Fibroblast of skin of right quadriceps (primary cell): ENCODE measurements at places on chromosomes 11 and 22.

DNA sequence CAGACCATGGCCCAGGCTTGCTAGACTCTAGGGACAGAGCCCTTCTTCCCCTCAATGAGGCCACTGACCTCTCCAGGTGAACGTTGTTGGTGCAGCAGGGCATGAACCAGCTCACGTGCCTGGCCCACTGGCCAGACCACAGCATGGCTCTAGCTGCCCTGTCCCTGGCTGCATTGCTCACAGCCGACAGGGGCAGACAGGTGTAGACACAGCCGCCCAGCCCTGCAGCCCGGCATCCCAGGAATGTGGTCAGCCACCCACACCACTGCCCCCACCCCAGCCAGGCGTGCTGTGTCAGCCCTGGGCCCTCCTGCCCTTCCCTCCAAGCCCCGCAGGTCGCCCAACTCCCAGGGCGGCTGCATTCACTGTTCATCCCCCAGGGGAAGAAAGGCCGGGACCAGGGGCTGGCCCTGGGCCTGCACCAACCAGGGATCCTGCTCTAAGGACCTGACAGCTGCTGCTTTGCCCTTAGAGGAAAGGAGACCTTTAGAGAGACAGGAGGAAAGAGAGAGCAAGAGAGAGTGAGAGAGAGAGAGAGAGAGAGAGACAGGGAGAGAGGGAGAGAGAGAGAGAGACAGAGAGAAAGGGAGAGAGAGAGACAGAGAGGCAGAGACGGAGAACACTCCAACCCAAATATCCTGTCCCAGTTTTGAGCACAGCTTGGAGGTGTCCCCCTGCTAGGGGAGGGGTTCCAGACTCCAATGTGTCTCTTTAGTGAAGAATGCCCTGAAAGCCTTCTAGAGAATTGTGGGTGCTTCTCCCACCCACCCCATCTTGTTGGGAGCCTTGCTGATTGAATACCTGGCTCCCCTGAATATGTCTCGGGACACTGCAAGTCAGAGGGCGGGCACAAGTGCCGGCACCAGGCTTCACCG, 44.2 kb upstream of the LINC01488 start:
- no peak for DNase-seq

- DNase-seq: no peak
Observed at GRCh38 chr11:117192401-117192875, 6.7 kb upstream of the TAGLN start.

- no peak for DNase-seq
Observed at GRCh38 chr11:17692931-17693330, 26.4 kb upstream of the MYOD1 start.

GRCh38 chr11:78341841-78342240, 75.8 kb downstream of the GAB2 start:
- DNase-seq: no peak

DNA sequence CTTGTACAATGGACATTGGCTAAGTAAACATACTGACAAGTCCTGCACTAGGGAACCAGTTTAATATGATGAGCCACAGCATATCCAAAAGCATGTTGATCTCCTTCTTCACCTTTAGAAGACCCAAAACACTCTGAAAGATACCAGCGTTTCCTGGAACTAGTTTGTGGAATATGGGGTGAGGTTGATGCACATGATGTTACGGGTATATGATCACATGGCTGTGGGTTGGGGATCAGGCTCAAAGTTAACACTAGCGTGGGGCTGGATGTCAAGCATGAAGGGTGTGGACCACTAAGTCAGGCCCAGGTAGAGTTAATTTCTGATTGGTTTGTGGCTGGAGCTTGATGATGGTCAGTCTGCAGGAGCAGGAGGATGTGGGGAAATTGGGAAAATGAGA, 9.0 kb downstream of the IGLL5 start:
- no peak for DNase-seq

GRCh38 chr22:27795696-27796517, 5.6 kb downstream of the MN1 start:
- no peak for DNase-seq

GRCh38 chr11:96033599-96033998, 109.7 kb upstream of the MTMR2 start:
- DNase-seq: no peak

GRCh38 chr22:29511126-29511862, 31.3 kb downstream of the NEFH start:
- DNase-seq: no peak

DNA sequence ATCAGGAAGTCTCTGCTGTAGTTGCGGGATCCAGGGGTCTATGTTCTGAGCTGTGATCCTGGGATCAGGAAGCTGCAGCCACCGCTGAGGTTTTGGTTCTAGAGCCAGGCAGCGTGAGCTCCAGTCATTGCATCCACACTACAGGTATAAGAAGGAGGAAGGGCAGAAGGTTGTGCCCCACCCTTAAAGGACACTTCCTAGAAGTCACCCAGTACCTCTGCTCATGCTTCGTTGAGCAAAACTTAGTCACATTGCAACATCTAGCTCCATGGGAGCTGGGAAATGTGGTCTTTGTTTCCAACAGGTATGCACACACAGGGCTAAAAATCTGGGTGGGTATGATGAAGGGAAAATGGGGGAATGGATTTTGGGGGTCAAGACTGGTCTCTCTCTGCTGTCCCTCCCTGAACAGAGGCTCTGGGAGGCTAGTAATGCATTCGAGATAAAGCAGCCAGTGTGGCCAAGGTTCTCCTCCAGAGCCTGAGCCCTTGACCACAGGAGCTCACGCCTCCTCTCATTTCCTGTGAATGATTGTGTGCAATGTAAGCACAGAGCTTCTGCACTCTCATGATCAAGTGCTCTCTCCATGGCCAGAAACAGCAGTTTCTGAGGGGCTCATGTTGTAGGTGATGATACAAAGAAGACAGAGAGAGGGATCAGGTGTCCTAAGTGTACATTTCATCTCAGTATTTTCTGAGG, 86.8 kb upstream of the OR4B1 start:
- no peak for DNase-seq

DNA sequence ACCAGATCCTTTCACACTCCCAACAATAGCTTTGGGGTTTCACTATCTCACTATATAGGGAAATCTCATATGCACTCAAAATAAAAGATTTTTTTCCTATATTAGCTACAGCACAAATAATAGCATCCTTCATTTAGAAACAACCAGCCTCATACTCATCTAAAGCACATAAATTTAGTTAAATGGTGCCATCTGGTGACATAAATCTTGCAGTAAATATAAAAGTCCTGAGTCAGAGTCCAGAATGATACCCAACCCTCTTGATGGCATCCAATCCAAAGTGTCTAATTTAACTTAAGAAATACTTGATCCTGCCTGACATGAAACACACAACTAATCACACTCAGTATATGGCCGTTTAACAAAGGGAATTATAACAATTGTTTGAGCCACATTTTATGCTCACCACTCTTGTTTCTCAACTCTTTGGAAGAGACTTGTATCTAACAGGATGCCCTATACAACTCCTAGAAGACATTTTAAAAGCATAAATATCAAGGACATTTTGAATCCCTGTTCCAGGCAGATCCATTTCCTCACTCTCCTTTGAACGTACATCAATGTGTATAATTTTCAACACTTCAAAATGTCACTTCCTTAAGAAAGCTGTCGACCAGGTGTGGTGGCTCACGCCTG, 36.2 kb downstream of the DLG2 start:
- peak; percentile 45 for DNase-seq

DNA sequence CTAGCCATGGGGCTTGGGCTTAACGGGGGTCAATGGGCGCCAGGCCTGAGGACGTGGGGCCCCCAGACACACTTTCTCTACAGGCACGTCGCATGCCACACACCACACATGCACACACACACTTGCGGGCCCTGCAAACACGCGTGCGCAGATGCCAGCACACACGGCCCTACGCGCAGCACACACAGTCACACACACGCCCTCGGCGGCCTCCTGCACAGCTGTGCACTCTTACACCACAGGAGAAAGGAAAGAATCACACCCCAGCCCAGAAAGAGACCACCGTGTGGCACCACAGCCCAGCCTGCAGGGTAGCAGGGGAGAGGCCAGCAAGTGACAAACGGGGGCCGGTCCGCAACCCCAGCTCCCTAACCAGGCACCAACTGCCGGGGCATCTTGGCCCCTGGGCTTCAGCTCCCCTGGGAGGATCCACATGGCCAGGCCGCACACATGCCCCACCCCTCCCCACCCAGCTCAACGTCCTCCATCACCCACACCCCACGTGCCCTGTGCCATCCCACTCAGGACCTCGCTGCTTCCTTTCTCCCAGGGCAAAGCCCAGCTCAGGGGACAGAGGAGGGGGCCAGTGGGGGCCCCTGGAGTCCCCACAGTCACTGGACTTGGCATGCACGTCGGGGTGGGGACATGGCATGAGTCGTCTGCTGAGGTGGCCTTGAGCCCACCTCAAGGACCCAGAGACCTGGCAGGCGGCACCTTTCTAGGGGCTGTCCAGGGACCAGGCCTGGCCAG, 26.3 kb upstream of the TH start:
- DNase-seq: no peak

- DNase-seq: no peak
Observed at GRCh38 chr11:78829146-78829545, 254.5 kb upstream of the NARS2 start.

DNA sequence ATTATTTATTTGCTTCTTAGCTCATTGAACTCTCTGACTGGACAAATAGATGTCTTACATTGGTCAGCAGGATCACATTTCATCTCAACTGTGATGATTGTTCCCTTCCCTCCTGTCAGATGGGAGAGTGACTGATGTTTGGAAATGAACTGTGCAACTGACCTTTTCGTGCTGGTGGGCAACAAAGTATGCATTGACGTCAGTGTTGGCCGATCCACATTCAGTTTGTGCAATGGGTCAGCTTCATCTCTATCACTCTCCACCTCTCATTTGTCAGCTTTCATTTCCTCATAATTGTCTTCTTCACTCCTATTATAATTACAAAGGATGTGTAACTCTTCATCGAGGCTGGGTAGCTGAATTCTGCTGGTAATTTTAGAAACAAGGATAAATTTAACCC, 71.3 kb downstream of the PPP2R1B start:
- DNase-seq: peak; percentile 70

DNA sequence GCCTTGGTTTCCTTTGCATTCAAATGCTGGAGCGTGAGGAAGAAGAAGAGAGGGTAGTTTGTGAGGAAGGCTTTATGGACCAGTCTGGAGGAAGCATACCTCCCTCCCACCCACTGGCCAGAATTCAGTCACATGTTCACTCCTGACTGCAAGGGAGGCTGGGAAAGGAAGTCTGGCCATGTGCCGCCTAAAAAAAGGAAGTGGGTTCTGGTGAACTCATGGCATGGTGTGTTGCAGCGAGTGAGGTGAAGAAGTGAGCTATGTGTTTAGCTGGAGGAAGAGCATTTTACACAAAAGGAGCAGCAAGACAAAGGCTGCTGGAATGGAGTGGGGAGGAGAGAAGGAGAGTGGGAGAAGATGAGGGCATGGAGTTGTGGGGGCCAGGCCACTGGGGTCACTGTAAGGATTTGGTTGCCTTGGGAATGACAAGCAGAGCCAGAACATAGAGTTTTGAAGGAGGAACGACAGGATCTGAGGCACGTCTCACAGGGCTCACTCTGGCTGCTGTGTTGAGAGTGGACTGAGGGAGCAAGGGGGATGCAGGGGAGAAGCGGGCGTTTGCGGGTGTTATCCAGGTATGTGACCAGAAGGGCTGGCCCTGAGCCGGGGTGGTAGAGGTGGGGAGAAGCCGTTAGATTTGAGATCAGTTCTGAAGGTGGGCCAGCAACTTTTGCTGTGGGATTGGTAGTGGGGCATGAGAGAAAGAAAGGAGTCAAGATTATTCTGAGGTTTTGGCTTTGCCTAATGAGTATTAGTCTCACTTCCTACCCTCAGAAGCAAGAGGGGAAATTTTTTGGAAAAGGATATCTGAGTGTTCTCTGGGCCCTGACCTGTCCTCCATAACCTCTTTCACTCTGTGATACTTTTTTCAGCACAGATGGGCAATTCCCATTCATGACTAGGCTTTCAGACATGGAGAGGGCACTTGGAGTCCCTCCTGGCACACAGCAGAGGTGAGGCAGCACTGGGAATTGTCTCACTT, 26.4 kb downstream of the BMAL1 start:
- no peak for DNase-seq

DNA sequence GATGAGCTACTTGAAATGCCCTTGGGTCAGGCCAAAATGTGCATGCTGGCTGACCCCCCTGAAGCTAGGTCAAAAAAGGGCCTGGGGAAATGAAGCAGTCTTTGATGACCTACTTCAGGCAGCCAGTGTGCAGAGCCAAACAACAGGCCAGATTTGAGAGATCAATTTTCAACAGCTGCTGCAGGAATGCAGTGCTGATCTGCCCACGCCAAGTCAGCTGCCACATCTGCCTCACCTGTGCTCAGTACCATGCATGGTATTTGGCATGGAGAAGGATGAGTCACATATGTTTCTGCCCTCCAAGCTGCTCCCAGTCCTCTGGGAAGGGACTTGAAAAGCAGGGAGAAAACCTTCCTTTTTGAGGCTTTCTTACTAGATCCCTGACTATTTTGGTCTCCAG, 35.8 kb downstream of the MTNR1B start:
- DNase-seq: no peak

DNA sequence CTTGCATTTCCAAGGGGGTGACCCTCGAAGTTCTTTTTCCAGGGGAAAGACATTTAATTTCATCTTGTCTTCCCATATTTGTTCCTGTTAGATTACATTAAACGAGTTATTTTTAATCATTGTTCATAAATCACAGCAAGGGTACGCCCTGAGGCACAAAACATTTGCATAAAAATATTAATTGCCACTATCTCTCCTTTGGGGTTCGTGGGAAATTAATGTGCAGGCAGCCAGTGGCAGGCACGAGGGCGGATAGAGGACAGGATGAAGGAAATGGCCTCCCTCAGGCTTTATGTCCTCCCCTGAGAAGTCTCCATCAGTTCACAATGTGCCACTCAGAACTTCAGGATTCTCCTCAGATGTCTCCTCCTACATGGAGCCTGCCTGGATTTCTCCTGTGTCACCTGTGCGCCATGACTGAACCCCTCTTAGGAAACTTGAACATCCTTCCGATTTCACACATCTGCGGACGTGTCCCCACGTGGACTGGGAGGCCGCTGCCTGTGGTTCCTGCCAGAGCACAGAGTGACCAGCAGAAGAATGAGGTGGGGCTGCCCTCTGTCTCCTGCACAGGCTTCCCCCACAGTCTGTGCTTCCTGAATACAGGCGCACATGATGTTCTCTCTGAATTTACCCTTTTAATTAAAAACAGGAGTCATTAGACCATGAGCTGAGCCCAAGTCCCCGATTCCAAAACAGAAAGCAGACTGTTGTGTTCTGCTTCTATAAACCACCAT, 1085.9 kb downstream of the TBC1D22A start:
- DNase-seq: no peak
